ENCODE measurements at places on chromosomes 3 and 15.
A peak's percentile ranks its signal among the peaks of the same experiment; 100 is the strongest.

- peak; percentile 86 for DNase-seq
Measured at GRCh38 chr3:126524429-126524988, 554 bp downstream of the CHST13 start.

DNA sequence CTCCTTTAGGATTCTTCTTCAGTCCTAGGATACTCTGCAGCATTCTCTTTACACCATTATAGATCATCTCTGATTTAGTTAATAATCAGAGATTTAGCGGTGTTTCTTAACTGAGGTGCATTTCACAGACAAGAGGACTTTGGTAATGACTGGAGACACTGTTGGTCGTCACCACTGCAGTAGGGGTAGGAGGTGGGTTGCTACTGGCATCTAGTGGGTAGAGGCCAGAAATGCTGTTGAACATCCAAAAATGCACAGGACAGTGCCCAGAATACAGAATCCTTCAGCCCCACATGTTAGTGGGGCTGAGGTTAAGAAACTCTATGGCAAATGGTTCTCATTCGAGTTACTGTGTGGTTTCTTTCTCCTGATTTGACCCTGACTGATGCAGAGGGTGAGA, 80.4 kb upstream of the LMCD1 start:
- no peak for DNase-seq

DNA sequence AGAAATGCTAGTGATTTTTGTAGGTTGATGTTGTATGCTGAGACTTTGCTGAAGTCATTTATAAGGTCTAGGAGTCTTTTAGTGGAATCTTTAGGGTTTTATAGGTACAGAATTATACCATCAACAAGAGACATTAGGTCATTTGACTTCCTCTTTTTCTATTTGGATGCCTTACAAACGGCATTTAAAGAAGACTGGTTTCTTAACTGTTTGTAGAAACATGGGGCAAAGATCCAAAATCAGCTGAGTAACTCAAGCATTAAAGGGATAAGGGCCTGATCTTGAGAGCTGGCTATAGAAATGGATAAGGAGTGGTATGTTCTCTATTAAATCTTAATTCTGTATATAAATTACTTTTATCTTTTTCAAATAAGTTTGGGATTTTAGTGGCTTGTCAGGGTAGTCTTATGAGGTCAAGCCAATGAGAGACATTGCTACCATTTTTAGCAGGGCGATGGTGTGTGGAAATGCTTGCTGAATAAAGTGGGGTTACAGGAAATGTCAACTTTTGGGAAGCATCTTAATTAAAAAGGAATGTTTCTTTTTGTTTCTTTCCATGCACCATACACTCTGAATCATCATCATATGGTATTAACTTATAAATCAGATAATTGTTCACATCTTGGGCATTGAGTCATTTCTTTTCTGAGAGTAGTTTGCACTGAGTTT, 197.7 kb upstream of the GBE1 start:
- no peak for DNase-seq

DNA sequence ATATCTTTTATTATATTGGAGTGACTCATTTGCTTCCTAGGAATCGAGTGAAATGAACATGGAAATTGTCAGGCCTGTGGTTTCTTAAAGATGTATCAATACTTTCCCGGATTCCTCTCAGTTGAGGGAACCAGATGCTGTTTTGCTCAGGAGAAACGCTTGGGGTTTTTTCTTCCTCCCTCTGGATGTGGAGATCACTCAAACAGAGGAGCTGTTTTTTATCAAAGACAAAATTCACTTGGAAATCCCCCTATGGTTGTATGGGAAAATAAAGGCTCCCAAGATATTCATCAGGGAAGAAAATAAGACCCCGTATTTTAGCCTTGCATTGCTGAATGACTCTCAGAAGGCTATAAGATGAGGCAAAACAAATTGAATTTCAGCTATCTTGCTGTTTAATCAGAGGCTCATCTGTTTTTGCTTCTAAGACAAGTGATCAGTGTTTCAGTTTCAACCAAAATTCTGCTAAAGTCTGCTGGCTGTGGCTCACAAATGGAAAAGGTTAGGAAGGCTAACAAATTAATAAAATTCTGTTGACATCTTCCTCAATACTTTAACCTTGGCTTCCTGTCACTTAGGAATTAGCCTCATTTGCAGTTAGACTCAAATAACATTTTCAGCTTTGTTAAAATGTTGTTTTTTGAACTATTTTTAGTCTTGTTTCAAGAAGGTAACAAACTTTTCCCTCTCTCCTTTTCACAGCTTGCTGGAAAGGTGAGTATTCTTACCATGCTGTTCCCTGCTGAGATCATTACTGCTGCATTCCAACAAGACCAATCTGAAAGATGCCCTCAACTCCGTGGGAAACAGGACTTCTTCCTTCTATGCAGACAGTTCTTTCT, 83.6 kb downstream of the COL6A5 start:
- DNase-seq: no peak

Measured in osteoblast (primary cell).